ENCODE measurements at places on chromosomes 11 and 22.

- DNase-seq, result no peak
Measured at GRCh38 chr11:65440831-65441499, 18.4 kb downstream of the NEAT1 start.

DNA sequence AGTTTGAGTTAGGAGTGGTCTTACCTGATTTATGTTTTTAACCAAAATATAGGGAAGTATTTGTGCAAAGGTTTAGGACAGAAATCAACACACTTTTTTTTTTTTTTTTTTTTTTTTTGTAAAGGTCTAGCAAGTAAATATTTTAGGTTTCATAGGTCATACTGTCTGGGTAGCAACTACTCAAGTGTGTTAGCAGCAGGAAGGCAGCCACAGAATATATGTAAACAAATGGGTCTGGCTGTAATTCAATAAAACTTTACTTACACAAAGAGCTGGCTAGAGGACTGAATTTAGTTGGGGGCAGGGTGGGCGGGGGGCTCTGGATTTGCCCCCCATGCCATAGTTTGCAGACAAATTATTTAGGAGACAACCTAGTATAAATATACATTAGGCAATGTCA is 510.4 kb downstream of the NELL1 start:
- DNase-seq, result no peak

DNA sequence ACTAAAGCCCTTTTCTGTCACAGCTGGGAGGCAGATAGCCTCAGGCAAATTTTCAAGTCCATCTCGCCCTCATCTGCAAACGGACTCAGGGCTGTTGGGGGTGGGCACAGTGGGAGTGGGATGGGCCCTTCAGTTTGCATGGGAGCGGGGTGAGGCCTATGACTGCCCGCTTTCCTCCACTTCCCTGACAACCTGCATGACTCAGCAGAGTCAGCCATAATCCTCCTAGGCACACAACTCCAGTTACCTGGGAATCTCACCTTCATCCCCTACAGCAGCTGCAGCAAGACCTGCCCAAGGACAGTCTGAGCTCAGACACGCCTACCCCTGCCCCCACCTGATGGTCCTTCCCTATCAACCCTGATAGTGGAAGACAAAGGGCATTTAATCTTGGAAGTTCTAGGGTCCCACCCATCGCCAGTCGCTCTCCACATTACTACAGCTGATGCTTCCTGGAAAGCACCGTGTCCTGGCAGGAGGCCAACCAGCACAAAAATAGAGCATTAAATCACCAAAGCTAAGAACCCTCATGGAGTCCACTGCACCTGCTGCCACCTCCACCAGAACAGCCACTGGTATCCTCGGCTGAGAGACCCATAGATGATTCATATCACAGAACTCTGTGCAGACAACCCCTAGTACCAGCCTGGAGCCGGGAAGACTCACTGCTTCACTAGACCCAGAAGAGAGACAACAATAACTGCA is 319.3 kb downstream of the DCDC1 start:
- DNase-seq, result no peak

DNA sequence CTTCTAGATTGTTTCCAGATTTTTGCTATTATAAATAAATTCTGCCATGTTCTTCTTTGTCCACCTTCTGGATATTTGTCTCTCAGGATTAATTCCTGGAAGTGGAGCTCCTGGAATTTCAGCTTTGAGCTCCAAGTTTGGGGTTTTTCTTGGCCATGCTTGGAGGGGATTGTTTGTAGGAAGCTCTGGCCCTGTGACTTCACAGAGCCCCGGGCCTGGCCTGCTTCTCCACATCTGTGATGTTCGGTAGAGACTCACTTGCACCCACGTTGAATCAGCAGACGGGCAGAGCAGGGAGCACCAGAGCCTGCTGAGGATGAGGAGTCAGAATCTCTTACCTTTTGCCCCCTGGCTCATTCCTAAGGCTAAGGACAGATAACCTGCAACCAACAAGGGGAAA is 35.7 kb downstream of the LRRC32 start:
- DNase-seq, result no peak

DNA sequence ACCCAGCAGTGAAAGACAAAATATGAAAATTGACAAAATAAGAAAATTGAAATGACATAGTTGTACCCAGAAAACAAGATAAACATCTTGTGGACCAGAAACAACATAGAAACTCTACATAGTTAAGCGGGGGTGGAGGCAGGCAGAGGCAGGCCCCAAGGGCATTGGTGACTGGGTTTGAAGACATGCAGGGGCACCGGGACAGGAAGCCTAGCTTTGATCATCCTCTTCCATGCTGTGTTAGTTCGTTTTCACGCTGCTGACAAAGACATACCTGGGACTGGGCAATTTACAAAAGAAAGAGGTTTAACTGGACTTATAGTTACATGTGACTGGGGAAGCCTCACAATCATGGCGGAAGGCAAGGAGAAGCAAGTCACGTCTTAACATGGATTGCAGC is 33.5 kb upstream of the CRTAM start:
- DNase-seq, result no peak

DNA sequence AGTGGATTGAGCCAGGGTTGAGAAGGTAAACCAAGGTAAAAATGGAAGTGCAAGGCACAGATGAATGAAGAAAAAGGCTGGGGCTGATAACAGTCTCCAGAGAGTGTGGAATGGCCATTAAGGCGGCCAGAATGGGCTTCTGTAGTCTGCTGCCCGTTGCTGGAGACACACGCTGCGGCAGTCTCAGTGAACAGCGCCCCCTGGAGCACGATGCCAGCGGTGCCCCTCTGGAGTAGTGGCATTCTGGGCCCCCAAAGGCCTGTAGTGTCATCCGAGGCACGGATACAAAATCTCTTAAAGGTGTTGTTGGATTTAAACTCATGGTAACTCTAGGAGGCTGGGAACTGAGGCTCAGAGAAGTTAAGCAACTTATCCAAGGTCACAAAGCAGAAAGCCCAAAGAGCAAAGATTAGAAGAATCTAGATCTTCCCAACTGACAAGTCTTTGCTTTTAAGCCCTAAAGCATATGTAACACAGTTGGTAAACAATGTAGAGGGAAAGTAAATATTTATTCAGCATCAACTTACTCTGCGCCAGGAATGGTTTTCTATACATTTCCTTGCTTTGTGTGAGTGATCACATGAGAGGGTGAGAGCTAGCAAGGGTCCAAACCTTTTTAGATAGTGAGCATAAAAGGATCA is 18.2 kb downstream of the KCNJ1 start:
- DNase-seq, result peak; percentile 22

GRCh38 chr22:35353318-35353717 is 27.6 kb upstream of the HMOX1 start:
- DNase-seq, result no peak

GRCh38 chr11:45079943-45080719 is 66.3 kb upstream of the PRDM11 start:
- DNase-seq, result peak; percentile 42

- no peak for DNase-seq
Measured at GRCh38 chr22:36507518-36508010, 724 bp upstream of the FOXRED2 start.

DNA sequence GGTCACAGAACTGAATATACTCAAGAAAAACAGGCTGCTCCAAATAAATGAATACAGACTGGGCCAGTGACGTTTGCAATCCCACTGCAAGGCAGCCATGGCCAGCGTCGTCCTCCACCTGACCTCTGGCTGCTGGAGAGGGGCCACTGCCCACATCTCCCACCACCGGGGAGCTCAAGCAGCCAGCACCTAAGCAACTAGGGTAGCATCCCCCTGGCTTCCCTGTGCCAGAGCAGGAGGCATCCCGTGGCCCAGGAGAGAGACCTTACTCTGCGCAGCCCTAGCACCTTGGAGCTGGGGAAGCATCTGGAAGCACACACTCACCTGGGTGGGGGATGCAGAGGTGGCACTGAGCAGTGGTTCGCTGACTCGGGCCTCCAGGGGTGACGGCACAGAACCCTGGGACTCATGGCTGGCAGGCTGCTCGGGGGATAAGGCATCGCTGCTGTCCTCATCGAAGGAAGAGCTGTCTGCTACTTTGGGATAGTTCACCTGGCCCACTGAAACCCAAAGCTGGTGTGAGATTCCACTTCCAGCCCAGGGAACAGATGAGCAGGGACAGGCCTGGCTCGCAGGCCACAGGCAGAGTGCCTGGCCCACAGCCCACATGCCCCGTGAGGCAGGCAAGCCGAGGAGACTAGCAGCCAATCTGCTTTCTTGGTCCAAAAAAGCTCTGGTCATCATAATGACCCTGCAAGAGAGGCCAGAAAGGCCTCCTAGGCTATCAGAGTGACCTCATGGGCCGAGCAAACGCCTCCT is 53.7 kb downstream of the SGSM3 start:
- DNase-seq, result no peak

DNA sequence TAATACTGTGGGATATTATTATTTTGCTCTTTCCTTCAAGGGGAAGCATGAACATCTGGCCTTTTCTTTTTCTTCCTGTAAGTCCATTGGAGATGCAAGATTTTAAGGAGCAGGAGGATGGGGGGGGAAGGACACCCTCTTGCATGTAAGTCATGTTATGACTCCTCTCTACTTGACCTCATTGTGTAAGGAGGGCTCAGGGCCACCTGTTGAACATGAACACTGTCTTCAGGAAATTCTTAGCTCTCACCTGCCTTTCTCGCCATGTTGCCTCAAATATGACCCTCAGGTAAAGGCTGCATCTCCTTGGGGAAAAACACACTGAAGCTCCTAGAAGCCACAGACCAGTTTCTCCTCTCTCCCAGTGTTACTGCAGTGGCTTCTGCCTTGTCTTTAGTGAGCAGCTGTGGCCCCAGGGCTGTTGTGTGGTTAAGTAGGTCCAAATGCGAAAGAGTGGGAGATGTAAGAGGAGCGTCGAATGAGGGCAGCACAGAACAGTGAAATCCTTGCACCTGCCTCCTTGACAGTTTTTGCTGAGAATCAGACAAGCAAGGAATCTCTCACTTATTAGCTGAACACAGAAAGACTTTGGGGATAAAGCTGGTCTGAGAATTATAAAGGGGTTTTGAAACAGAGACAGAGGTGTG is 1.3 kb upstream of the RAG1 start:
- no peak for DNase-seq

GRCh38 chr11:85947431-85948272 is 92.5 kb downstream of the CCDC83 start:
- no peak for DNase-seq
